Stimulated activated CD4-positive, alpha-beta T cell treated with anti-CD3 and anti-CD28 coated beads, Interleukin-15, amount 100 ng/mL, for 1 hour (primary cell): ENCODE measurements at places on chromosomes 3 and 15.

DNA sequence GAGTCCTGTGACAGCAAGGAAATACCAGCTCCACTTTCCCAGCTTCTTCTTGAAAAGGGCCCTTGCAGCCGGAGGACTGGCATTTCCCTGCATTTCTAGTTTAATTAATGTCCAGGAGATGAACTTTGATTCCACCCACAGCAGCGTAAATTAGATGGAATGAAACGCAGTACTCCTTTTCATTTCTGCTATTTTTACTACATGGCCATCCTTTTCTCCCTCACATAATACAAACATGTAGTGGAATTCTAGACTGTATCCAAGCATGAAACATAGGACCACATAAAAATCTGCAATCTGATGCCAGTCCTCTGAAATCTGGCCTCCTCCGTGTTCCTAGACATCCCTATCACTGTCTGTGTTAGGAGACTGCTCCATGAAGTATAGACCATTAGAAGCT lies 403.2 kb downstream of the NR2F2 start:
- DNase-seq, result no peak

GRCh38 chr3:71120012-71120411 lies 463.5 kb downstream of the FOXP1 start:
- DNase-seq, result no peak

- no peak for DNase-seq
These were observed 517.2 kb downstream of the FOXP1 start for GRCh38 chr3:71066356-71066755.

- DNase-seq, result no peak
These were observed 43.7 kb upstream of the MAPKBP1 start for GRCh38 chr15:41730543-41730942.

GRCh38 chr3:12670365-12671119 lies 6.6 kb upstream of the RAF1 start:
- DNase-seq, result no peak

DNA sequence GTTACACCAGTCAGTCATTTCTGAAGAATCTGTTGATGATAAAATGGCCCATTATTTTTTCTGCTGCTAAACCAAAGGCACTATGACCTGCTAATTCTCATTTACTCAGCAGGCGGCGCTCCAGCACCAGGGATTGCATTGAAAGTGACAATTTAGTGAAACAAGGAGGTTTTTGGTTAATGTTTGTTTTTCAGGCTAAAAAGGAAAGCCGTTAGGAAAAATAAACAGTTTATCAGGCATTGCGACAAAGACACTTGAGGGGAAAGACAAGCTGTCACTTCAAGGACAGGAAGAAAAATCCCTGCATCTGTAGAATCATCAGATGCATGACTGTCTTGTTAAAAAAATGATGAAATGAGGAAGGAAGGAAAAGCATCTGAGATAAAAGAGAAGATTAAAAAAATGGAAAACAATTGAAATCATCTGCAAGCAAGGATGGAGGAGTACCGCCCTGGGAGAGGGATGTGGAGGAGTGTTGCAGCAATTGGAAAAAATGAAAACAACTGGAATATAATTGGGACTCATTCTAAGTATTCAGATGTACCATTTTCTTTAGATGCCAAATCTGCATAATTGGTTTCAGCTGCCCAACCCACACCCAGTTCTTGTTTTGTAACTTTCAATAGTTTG lies 54.0 kb downstream of the NR1D2 start:
- DNase-seq, result no peak

- no peak for DNase-seq
These were observed 44.5 kb downstream of the GBE1 start for GRCh38 chr3:81716870-81717509.

- no peak for DNase-seq
These were observed 8.2 kb downstream of the PRKCD start for GRCh38 chr3:53169045-53169831.

DNA sequence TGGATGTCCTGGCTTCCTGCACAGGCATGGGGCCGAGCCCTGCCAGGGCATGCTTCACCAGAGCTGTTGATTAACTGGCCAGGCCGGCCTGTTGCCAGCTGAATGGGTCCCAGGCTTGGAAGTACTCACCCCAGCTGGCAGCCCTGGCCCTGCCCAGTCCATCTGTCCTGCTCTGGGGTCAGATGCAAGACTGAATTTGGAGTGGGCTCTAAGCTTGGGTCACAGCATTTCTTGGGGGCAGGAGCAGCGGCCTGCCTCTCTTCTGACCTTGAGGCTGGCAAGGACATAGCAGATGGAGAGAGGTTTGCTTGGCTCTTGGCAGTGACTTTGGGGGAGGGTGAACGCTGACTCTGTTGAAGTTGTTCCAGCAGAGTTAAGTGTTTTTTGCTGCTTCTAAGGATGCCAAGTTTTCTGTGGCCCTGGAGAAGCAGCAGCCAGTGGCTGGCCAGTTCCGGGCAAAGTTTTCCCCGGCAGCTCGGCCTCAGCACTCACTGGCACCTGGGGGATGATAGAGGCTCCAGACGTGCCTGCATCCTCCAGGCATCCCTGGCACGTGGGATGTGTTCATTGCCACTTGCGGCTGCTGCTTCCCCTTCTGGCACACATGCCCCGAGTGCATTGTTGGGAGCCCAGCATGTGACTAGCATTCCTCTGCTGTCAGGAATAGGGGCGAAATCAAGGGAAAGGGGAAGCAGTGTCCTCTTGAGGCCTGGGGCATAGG lies 22.9 kb downstream of the PDIA5 start:
- no peak for DNase-seq

DNA sequence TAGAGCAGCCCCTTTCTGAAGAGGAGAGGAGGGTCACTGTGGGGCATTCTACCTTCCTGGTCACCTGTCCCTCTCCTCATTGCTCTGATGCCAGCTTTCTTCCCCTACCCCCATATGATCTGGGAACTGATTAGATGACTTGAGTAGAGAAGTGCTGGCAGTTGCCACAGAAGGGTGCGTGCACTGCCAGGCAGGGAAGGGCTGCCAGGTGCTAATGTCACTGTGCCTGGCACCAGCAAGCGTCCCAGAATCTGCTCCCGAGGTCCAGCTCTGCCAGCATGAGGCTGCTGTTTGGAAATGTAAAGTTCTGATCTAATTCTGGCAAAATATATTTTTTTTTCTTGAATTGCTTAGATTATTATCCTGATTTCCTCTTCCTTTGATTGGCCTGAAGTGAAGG lies 52.8 kb downstream of the PPM1L start:
- no peak for DNase-seq

DNA sequence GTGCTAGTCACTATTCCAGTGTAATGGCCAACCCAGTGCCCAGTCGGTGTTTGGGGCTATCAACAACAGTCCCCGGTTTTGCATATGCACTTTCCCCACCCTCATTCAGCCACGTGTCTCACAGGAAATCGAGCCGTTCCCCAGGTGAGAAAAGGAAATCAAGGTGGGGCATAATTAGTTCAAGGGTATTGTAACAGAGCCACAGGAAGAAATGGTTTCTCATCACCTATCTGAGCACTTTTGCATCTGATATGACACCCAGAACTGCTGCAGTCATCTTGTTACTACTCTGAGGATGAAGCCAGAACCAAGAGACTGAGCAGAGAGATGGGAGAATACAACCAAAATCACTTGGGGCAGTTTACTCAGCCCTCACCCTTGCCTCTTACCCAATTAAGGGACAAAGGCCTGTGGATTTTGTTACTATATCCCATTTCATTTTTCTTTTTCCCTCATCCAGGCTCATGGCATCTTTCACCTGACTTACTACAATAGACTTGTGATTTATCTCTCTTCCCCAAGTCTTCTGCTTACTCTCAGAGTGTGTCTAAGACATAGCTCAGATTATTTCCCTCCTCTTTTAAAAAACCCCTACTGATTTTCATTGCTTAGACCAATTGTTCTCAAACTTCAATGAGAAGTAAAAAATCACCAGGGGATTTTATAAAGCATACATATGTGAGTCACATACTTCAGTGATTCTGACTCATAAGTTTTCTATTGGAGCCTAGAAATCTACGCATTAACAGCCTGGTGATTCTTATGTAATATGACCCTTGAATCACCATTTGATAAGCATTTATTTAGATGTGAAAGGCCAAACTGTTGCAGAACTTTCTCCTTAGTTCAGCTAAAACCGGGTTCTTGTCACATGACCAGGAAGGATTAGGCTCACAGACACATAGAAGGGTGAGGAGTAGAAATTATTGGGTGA lies 40.5 kb downstream of the TRAT1 start:
- DNase-seq, result no peak

- no peak for DNase-seq
These were observed 2.8 kb downstream of the DUSP7 start for GRCh38 chr3:52053307-52054304.

- no peak for DNase-seq
These were observed 4.2 kb downstream of the HHATL start for GRCh38 chr3:42698216-42698910.
